ENCODE measurements at places on chromosomes 13 and 19. TPM values are rescaled to one million over a fixed set of nuclear protein-coding genes. Genes with fewer than 3 reads are reported as not detected.

DNA sequence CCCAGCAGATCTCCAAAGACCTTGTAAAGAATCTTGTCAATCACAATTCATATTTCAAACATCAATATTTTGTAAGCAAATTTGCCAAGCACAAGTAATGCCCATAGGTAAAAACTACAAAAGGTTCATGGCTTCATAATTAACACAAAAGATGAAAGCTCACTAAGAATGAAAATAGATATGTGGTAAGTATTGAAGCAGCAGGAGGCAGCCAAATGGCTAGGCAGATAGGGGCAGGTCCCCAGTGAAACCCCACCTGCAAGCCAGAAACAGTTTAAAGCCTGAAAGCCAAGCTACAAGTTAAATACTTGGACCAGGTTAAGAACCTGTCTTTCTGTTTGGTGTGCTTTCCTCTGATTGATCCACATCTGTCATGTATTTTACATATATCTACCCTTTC lies 942.6 kb upstream of the SPRY2 start:
- no peaks in the 10 kb centered on the region for H3K36me3 ChIP-seq
- no peak for DNase-seq
- no peak overlapping the region for H3K27ac ChIP-seq
- H3K27me3 ChIP-seq, result no peaks in the 10 kb centered on the region

GRCh38 chr19:45660636-45661035 lies 7.4 kb upstream of the GIPR start:
- DNase-seq, result no peak
- H3K4me3 ChIP-seq, result no peak overlapping the region
- H3K4me1 ChIP-seq, result no peaks in the 10 kb centered on the region
- no peaks in the 10 kb centered on the region for H3K36me3 ChIP-seq

STOML3 gene
- 0.35 TPM for total RNA-seq

DNA sequence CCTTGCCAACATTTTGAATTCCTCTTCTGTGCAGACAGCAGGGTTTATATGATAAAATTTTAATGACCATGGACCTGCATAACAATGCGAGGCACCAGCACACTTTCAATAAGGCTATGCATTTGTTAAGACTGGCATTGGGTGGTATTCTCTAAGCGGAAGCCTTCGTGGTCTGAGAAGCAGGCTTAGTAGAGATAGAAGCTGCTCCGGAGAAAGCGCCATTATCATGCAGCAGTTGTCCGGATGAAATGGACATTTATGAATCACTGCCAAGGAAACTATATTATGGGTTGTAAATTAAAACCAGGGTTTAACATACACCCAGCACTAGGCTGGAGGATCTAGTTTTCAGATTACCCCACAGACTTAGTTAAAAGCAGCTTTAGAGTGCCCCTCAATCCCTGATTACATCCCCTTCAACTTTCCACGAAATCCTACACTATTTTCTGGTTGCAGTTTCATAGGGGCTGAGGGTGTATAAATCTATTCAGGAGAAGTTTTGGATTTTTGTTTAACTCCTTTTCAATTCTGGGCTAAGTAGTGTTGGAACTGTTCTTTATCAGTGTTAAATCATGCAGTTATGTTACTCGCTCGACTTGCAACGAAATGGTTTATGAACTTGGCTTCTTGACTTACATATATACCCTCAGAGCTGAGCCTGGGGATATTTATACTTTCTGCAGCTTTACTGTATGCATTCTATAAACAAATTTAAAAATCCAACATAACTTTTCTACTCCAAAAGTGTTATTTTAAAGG lies 193.3 kb downstream of the PCDH9 start:
- H3K27me3 ChIP-seq, result no peaks in the 10 kb centered on the region
- no peak overlapping the region for H3K4me3 ChIP-seq
- no peak for DNase-seq
- H3K27ac ChIP-seq, result no peak overlapping the region
- H3K4me1 ChIP-seq, result no peaks in the 10 kb centered on the region

- no peak for DNase-seq
- no peaks in the 10 kb centered on the region for H3K27me3 ChIP-seq
- no peak overlapping the region for H3K27ac ChIP-seq
- no peaks in the 10 kb centered on the region for H3K4me1 ChIP-seq
- no peaks in the 10 kb centered on the region for H3K36me3 ChIP-seq
Observed at GRCh38 chr19:16566161-16566560, 6.1 kb downstream of the SLC35E1 start.

- no peaks in the 10 kb centered on the region for H3K27me3 ChIP-seq
- peak within 1 kb of the TSS; percentile 60 for H3K4me3 ChIP-seq
- peak within 1 kb of the TSS; percentile 84 for H3K27ac ChIP-seq
- H3K36me3 ChIP-seq, result no peaks in the 10 kb centered on the region
Observed at GRCh38 chr13:100674572-100674871, at the start of gene TMTC4. TMTC4 (minus strand) TSS chr13:100674795; CDS start chr13:100670362, 4,433 bp downstream.

DNA sequence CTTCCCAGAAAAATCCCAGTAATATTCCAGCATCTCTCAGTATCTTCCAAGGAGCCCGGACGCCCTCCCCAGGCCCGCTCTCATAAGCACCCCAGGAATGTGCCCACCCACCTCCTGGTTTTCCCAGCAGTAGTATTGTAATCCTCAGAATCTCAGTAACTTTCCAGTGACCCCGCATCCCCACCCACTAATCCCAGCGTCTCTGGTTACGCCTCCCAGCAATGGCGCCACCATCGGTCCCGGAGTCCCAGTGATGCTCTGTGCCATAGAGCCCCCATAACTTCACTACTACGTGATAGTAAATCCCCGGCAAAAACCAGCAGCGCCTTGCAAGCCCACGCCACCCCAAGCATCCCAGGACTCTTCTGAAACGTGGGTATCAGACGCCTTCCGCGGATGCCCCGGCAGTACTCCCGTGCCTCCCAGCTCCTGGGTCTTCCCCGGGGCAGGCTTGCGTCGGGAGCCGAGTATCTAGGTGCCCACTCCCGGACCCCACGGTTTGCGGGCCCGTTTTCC lies 928 bp upstream of the PNPLA6 start:
- peak overlapping the region; percentile 96 for H3K27ac ChIP-seq
- DNase-seq, result peak; percentile 80
- peaks cover 5% of the 10 kb centered on the region for H3K4me1 ChIP-seq

- DNase-seq, result no peak
- H3K4me1 ChIP-seq, result no peaks in the 10 kb centered on the region
- H3K27me3 ChIP-seq, result no peaks in the 10 kb centered on the region
- no peak overlapping the region for H3K4me3 ChIP-seq
Observed at GRCh38 chr13:94218951-94219350, 260.5 kb downstream of the DCT start.

DNA sequence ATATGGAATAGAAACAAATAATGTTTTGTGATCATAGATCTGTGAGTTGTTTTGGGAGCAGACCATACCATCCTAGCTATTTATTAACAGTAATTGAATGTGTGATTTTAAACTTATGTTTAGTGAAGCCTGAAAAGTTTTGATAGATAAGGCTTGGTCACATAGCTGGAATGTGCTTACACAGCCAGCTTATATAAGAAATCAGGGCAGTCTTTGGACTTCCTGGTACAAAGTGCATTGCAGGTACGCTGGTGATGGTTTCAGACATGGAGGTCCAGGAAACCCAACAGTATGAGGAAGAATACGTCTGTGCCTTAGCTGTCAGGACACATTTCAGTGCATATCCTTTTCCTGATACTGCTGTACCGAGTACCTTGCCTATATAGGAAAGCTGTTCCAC lies 2316.2 kb upstream of the PCDH20 start:
- no peak overlapping the region for H3K4me3 ChIP-seq
- no peak for DNase-seq
- no peaks in the 10 kb centered on the region for H3K36me3 ChIP-seq
- no peaks in the 10 kb centered on the region for H3K4me1 ChIP-seq

DNA sequence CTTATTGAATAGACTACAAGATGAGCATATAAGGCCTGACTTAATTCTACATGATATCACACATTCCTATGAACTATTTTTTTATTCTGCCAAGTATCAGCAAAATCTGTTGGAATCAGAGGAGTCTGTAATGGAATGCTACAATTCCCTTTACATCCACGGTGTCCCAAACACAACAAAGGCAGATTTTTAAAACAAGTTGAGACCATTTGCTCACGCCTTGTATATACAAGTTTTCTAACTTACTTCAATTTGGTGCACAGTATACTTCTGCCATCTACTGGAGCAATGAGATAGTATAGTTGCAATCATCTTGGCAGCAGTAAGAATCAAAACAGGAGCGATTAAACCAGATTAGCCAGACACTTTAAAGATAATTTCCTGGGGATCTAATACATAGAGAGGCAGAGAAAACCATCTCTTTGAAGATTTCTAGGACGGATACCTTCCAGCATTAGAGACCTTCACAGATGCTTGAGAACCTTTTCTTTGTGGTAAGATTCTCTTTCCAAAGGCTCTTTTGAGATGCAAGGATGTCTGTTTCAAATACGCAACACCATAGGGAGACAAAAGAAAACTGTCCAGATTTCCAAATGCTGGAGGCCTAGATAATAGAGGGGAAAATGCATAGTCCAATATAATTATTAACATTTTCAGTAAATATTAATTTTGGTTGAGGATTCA lies 302.0 kb upstream of the MIR17HG start:
- no peaks in the 10 kb centered on the region for H3K4me1 ChIP-seq
- no peaks in the 10 kb centered on the region for H3K36me3 ChIP-seq
- no peaks in the 10 kb centered on the region for H3K27me3 ChIP-seq
- no peak overlapping the region for H3K27ac ChIP-seq
- no peak for DNase-seq

EBI3 gene
- not detected for total RNA-seq

PSG2 gene
- total RNA-seq, result not detected

PBX4 gene
- 1.6 TPM for total RNA-seq

- no peak for DNase-seq
- H3K36me3 ChIP-seq, result no peaks in the 10 kb centered on the region
- no peak overlapping the region for H3K4me3 ChIP-seq
Observed at GRCh38 chr13:41459432-41460073, 2.2 kb downstream of the RGCC start.

GRCh38 chr13:103101500-103101899 lies 35.3 kb upstream of the SLC10A2 start:
- H3K27me3 ChIP-seq, result no peaks in the 10 kb centered on the region
- no peaks in the 10 kb centered on the region for H3K36me3 ChIP-seq
- DNase-seq, result no peak
- no peaks in the 10 kb centered on the region for H3K4me1 ChIP-seq
- no peak overlapping the region for H3K4me3 ChIP-seq

GRCh38 chr13:30792285-30793000 lies 57.1 kb downstream of the ALOX5AP start:
- H3K27ac ChIP-seq, result peak overlapping the region; percentile 64
- no peaks in the 10 kb centered on the region for H3K4me1 ChIP-seq
- no peak overlapping the region for H3K4me3 ChIP-seq

ZNF765 gene
- total RNA-seq, result 5.1 TPM

FBXO27 gene
- 3.4 TPM for total RNA-seq

KIR2DL1 gene
- not detected for total RNA-seq

DNA sequence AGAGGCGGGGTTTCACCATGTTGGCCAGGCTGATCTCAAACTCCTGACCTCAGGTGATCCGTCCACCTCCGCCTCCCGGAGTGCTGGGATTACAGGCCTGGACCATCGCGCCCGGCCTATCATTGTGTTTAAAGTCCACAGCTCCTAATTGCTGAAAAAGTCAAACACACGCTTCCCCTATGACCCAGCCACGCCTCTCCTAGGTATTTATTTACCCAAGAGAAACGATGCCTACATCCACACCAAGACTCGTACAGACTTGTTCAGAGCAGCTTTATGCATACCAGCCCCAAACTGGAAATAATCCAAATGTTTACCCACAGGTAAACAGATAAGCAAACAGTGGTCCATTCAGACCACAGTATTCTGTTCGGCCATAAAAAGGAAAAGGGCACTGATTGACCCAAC lies 15.1 kb downstream of the ZNRF4 start:
- DNase-seq, result no peak
- no peaks in the 10 kb centered on the region for H3K4me1 ChIP-seq
- no peaks in the 10 kb centered on the region for H3K36me3 ChIP-seq
- H3K27ac ChIP-seq, result no peak overlapping the region

- H3K27me3 ChIP-seq, result no peaks in the 10 kb centered on the region
- no peak overlapping the region for H3K4me3 ChIP-seq
- no peak for DNase-seq
Observed at GRCh38 chr13:30033681-30034457, 183.5 kb upstream of the UBL3 start.

- no peaks in the 10 kb centered on the region for H3K36me3 ChIP-seq
- H3K4me1 ChIP-seq, result no peaks in the 10 kb centered on the region
- peak overlapping the region; percentile 21 for H3K27ac ChIP-seq
- DNase-seq, result peak; percentile 64
- H3K27me3 ChIP-seq, result no peaks in the 10 kb centered on the region
- H3K4me3 ChIP-seq, result no peak overlapping the region
Observed at GRCh38 chr19:13181747-13182388, 31.7 kb downstream of the IER2 start.

FCAR gene
- 0.76 TPM for total RNA-seq

GRCh38 chr13:48804821-48805601 lies 151.3 kb downstream of the CYSLTR2 start:
- H3K36me3 ChIP-seq, result no peaks in the 10 kb centered on the region
- H3K4me3 ChIP-seq, result no peak overlapping the region
- no peaks in the 10 kb centered on the region for H3K27me3 ChIP-seq
- H3K4me1 ChIP-seq, result no peaks in the 10 kb centered on the region
- H3K27ac ChIP-seq, result no peak overlapping the region

GRCh38 chr19:55279340-55279739 lies 570 bp downstream of the HSPBP1 start:
- no peaks in the 10 kb centered on the region for H3K27me3 ChIP-seq
- peaks cover 5% of the 10 kb centered on the region for H3K4me1 ChIP-seq
- DNase-seq, result no peak
- peak overlapping the region; percentile 74 for H3K4me3 ChIP-seq
- H3K36me3 ChIP-seq, result no peaks in the 10 kb centered on the region

NANOS3 gene
- total RNA-seq, result not detected

SCGB2B2 gene
- not detected for total RNA-seq

DNA sequence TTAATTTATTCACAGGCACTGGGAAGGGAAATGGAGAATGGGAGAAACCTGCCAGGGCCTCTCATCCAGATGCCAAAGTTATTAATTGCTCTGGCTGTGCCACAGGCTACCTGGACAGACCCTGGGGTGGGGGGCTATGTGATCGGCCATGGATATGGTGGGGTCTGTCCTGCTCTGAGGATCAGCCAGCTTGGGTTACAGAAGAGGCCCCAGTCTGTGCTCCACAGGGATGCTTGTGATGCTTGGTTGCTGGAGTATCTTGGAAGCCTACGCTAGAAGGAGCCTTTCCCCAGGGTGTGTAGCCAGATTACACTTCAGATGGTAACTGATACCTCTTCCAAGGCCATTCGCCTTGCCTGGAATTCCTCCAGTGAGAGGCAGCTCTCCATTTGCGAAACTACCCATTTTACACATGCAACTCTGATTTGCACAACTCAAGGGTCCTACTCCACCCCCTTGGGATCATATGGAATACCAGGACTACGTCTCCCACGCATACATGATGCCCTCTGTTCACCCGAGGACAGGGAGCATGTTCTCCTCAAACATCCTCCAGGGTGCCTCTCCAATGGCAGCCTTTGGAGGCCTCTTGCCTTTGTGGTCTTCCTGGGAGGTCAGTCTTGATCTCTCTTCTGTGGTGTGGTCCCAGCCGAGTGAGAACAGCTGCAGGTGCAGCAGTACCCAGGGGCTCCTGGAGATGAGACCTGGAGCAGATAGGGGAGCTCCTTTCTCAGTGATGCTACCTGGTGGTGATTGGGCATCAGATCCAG lies 186.6 kb upstream of the TSHZ3 start:
- no peak for DNase-seq
- no peak overlapping the region for H3K27ac ChIP-seq
- H3K4me3 ChIP-seq, result no peak overlapping the region
- no peaks in the 10 kb centered on the region for H3K4me1 ChIP-seq

- peaks cover 51% of the 10 kb centered on the region for H3K27me3 ChIP-seq
- H3K4me3 ChIP-seq, result no peak overlapping the region
- H3K4me1 ChIP-seq, result no peaks in the 10 kb centered on the region
- no peak for DNase-seq
- H3K36me3 ChIP-seq, result no peaks in the 10 kb centered on the region
- no peak overlapping the region for H3K27ac ChIP-seq
Observed at GRCh38 chr19:41924151-41925145, 3.8 kb downstream of the ERFL start.

ZNF816 gene
- total RNA-seq, result 25.4 TPM

All from uterus (tissue), 4 donors.